Motor neuron (in vitro differentiated cells): ENCODE measurements at places on chromosomes 4 and X.

DNA sequence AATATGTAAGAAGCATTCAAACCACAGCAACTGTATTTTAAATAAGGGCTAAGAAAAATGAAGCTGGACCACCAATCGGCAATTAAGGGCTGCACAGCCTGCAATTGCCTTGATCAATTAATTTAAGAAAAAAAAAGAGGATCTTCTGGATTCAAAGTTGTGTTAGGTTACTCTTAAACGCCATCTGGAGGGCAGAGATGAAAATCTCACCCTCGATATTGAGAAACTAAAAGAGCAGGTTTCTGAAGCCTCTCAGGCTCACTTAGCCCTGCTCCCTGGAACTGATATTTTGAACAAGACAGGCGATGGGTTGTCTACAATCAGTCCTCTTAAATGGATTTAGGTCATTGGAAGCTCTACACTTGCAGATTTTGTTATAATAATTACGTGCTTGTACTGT lies 579.4 kb downstream of the GRXCR1 start:
- ATAC-seq, result no peak

DNA sequence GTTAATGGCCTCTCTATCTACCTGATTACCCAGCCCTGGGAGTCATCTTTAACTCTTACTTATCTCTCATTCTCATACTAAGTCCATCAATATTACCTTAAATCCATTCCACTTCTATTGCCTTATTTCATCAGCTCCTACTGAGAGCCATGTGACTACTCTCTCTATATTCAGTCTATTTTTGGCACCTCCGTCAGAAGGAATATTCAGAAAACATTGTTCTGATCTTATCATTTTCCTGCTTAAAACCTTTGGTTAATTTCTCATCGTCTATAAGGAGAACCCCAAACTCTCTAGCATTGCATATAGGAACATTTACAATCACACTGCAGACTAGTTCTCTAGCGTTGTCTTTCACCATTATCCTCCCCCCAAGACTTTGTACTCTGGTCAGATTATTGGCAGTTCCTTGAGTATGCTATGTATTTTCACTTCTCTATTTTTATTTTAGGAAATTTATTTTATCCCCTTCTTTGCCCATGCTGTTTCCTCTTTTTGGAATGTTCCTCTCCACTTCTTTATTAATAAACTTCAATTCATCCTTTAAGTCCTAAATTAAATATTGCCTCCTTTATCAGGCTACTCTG lies 13.7 kb upstream of the AMMECR1 start:
- no peak for ATAC-seq

DNA sequence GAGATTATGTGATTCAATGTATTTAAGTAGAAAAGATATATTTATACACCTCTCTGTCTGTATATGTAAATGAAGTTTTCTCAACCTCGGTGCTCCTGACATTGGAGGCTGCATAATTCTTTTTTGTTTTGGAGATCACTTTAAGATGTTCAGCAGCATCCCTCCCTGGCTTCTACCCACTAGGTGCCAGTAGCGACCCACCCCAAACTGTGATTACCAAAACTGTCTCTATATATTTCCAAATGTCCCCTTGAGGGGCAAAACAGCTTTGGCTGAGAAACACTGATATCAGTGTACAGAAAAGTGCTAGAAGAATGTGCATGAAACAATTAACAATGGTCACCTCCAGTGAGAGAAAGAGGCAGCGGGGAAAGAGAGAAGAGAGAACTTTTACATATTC lies 51.2 kb downstream of the DCX start:
- no peak for ATAC-seq

DNA sequence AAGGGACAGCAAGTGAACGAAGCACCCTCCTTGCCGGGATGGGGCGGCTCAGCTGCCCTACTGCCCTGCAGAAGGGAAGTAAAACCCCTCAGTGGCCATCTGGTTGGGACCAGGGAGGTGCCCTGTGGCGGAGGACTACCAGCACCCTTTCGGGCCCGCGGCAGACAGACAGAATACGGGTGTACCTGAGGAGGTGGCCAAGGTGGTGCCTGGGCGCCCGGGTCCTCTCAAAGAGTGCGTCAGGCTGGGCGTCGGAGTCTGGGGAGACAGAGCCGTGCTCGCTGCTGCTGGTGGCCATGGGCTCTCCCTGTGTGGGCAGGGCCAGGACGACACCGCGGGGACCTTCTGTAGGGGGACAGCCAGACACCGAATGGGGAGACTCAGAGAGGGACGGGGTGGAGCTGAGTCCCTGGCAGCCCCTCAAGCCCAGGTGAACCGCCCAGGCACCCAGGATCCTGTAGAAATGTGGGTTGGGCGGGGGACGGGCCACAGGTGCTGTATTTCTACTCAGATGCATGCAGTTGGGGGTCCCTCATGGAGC lies 29.7 kb downstream of the PDHA1 start:
- no peak for ATAC-seq

- ATAC-seq, result no peak
Observed at GRCh38 chr4:184930026-184930425, 88.3 kb upstream of the HELT start.

DNA sequence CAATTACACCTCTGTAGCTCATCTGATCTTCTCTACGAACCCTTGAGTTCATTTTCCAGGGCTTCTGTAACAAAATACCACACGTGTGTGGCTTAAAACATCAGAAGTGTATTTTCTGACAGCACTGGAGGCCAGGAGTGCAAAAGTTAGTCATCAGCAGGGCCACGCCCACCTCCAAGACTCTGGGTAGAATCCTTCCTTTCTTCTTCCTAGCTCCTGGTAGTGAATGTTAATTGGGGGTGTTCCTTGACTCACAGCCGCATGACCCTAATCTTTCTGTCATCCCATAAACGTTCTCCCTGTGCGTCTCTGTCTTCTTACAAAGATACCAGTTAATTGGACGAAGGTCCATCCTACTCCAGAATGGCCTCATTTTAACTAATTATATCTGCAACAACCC lies 115.0 kb downstream of the TRIML1 start:
- no peak for ATAC-seq

DNA sequence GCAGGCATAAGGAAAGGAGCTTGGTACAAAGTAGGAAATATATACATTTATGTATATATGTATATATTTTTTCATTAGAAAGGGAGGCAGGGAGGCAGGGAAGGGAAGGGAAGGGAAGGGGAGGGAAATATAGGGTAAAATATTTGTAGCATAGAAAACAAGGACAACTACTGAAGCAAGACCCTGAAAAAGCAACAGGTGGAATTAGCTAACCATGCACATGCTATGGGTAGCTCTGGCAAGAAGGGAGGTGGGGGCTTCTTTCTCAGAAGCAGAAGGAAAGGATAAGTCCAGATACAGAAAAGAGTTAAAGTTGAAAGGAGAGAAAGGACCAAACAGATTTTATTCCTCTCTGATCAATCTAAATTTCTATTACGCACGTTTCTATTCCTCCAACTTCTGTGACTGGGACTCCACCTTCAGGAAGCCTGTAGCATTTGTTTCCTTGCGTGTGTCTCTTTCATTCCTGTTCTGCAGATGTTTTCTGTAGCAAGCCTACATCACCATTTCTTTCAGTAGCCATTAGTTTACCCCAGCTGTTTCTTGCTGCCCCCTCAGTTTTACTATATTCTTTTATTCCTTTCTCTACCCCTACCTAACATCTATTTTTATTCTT lies 82.9 kb downstream of the OR13H1 start:
- ATAC-seq, result no peak

- no peak for ATAC-seq
Observed at GRCh38 chrX:13271511-13271910, 48.3 kb downstream of the ATXN3L start.

DNA sequence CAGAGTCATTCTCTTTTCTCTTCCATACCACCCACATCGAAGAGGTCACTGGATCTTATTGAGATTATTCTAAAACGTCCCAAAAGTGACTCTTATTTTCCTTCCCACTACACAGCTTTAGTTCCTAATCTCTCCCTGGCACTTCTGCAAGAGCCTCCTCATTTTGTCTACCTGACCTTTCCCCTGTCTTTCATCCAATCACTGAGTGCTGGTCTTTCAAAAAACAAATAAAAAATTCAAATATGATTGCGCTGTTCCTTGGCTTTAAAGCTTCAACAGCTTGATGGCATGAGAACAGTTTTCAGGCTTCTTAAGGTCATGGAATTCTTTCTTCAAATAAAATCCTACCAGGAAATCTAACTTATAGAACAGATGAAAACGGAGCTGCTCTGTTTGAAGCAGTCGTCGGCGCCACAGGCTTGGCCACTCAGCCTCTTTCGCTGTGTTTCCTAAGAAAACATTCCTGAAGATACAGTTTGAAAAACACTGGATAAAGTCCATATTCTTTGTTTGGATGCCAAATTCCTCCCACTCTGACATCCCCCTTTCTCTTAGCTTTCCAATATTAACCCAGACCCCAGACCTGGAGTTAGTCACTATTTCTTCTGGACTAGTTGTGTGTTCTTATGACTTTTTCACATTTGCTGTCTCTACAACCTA lies 12.5 kb downstream of the SYTL5 start:
- ATAC-seq, result no peak

DNA sequence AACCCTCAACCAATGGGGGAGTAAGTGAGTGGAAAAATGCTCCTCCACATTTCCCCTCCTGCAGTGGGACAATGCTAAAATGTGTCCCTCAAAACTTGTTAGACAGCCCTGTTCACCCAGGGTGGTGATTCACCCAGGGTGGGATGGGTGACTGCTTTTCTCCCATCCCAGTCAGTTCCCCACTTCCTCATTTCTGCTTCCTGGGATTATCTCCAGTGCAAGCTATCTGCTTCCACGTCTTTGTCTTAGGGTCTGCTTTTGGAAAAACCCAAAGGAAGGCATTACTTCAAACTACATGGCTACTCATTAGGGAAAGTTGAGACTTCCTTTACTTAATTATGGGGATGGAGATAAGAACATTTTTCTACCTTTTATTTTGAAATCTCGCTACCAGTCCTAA lies 45.5 kb downstream of the ETNPPL start:
- no peak for ATAC-seq

GRCh38 chr4:108213308-108213707 lies 44.6 kb upstream of the LEF1 start:
- ATAC-seq, result no peak

GRCh38 chrX:123801901-123802300 lies 58.0 kb upstream of the XIAP start:
- ATAC-seq, result no peak

- ATAC-seq, result no peak
Observed at GRCh38 chr4:183888564-183888963, 16.5 kb upstream of the STOX2 start.

DNA sequence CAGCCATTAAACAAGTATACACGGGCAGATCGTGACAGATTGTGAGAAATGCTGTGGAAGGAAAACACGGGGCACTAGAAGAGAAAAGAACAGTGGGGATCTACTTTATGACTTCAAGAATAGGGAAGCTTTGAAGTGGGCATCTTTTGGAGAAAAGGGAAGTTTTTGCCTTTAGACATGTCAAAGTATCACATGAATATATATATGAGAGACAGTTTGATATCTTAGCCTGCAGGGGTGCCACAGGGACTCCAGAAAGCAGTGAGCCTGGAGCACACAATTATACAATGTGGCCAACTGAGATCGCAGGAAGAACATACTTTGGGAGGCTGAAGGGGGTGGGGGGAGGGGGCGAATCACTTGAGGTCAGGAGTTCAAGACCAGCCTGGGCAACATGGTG lies 35.7 kb downstream of the RELL1 start:
- ATAC-seq, result no peak

- no peak for ATAC-seq
Observed at GRCh38 chr4:70712604-70713452, 8.9 kb upstream of the RUFY3 start.

- no peak for ATAC-seq
Observed at GRCh38 chr4:74311696-74312313, 3.5 kb downstream of the EPGN start.

GRCh38 chr4:121449416-121449815 lies 68.6 kb upstream of the QRFPR start:
- ATAC-seq, result no peak

DNA sequence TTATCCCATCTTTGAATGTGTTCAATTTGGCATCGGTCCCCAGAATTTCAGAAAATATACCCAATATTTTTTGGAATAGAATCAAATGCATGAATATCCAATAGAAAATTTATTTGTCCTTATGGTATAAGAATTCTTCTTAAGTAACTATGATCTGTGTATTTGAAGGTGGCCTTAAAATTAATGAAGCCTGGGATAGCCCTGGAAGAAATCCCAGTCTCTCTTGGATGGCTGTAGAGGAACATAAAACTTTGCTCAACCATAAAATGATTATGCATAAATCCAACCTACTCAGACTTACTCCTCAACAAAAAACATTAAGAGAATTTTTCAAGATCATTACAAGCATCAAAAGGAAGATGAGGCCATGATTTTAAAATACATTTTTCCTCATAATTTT lies 269.4 kb upstream of the SMIM31 start:
- ATAC-seq, result no peak

- ATAC-seq, result no peak
Observed at GRCh38 chr4:90120037-90120436, 7.2 kb upstream of the CCSER1 start.

GRCh38 chr4:78464265-78464664 lies 87.3 kb upstream of the ANXA3 start:
- ATAC-seq, result no peak

- no peak for ATAC-seq
Observed at GRCh38 chrX:74349387-74349786, 45.4 kb downstream of the ZCCHC13 start.

GRCh38 chrX:56817179-56817578 lies 88.1 kb downstream of the NBDY start:
- ATAC-seq, result no peak

DNA sequence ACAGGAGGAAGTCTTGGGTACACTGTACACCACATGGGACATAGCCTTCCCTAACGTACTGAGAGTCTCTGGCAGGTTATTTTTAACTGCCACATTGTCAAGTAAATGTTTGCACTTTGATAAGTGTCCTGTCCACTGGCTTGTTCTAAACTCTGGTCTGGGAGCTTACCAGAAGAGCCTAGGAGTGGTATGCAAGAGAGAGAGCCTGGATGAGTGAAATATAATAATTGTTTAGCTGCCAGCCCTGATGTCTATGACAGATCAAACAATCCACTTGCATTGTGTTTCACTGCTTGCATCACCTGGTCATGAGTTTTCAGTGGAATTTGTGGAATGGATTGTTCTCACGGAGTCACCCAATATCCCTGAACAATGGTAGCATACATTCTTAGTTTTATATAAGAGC lies 91.6 kb downstream of the SHROOM3 start:
- no peak for ATAC-seq

DNA sequence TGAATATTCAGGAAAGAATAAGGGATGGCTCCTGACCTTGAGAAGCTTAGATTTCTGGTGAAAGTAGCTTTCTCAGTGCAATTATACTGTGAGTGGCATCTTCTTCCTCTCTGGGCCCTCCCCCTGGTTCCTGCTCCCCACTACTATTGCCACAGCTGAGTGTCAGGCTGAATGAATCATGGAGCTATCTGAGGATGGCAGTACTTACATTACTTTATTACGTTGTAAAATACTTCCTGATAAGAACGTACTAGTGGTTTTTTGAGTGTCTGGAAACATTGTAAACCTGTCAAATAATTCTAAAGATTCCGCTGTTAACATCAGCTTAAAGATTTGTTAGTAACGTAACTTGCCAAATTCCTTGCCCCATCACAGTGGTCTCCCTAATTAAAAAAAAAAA lies 36.2 kb downstream of the ARHGAP10 start:
- no peak for ATAC-seq
